GM03348 (cell line): ENCODE measurements at places on chromosomes 1 and 21.
A peak's percentile ranks its signal among the peaks of the same experiment; 100 is the strongest.

GRCh38 chr1:10494754-10495474 is 20.2 kb downstream of the PEX14 start:
- peak; percentile 86 for DNase-seq

GRCh38 chr1:34983700-34984355 is 1.3 kb downstream of the TMEM35B start:
- DNase-seq: no peak

DNA sequence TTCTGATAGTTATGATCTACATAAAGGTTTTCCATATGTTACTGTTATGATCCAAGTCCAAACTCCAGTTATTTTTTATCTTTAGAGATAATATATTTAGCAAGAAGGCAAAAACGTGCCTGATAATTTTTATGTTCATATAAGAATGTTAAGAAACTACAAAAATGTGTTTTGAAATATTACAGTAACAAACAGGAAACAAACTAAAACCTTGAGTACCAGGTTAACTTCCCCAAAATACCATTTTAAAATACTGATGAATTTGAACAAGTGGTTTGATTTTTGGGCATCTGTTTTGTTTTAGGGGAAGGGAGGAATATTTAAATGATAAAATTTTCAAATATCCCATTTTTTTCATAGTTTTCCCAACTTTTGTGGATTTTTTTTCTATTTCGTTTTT is 124.8 kb downstream of the NR5A2 start:
- DNase-seq: no peak

DNA sequence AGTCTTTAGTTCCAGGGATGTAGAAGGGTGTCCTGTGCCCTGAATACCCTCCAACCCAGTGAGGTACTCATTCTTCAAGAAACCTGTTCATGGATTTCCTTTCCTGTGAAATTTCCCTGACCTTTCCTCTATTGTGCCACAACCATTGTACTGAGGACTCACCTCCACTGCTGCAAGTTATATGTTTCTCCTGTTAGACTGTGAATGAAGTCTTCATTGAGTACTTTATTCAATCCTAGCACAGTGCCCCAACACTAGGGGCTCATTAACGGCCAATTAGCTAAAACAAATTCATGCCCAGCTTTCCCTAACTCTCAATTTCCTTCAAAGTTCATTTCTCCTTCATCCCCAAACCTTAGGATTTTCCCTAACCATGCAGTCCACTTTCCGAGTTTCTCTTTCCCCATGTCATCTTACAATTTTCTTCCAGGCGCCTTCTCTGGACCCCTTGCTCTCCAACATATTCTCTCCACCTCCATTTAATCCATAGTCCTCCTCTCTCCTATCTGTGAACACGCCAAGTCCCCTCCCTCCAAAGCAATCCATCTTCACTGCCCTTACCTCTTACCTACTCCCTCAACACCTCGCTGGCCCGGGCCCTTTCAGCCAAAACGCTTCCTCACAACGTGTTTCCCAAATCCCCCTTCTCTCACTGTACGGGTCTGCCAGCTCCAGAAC is 1.3 kb downstream of the TRIM33 start:
- no peak for DNase-seq

- no peak for DNase-seq
These were observed 11.3 kb upstream of the CTSE start for GRCh38 chr1:206035027-206035426.

- no peak for DNase-seq
These were observed 52.9 kb upstream of the CNTN2 start for GRCh38 chr1:204990059-204990664.

DNA sequence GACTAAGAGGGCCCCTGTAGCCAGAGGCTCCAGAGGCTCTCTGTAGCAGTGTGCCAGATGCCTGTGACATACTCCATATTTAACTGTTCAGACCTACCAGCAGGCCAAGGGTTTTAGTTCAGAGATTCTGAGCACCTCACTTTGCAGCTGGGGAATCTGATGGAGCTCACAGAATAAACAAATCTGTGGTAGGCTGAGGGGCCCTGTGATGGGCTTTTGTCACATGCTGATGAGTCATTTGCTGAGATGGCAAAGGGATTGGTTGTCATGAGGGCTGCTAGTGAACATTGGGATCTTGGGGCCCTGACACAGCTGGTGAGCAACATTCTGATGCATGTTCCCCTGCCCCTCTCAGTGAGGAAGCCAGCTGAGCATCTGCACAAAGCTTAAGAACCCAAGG is 482.2 kb downstream of the CAMTA1 start:
- DNase-seq: no peak

GRCh38 chr1:200224315-200224714 is 185.5 kb downstream of the ZNF281 start:
- DNase-seq: peak; percentile 9
